ENCODE measurements at places on chromosomes 5 and 9. TPM values are rescaled to one million over a fixed set of nuclear protein-coding genes. Genes with fewer than 3 reads are reported as not detected.

Gene GRM6
- total RNA-seq = not detected

Gene FBLL1
- 0.36 TPM for total RNA-seq

Gene SPINK13
- not detected for total RNA-seq

Gene OR1N1
- total RNA-seq = not detected

Gene TEK
- total RNA-seq = 8.3 TPM

Gene FAM169A
- total RNA-seq = under 0.01 TPM

Gene ANGPTL2
- 72.5 TPM for total RNA-seq

Gene GFRA3
- not detected for total RNA-seq

Gene PAPPA
- total RNA-seq = 86.9 TPM

Gene RUSC2
- total RNA-seq = 28.6 TPM

Gene SLC6A7
- total RNA-seq = under 0.01 TPM

Gene SURF1
- 21.0 TPM for total RNA-seq

Gene PGM5
- total RNA-seq = 0.36 TPM

Gene ST8SIA4
- total RNA-seq = 1.4 TPM

Gene KIF4B
- not detected for total RNA-seq

Gene NRG2
- 0.72 TPM for total RNA-seq

Gene FGFR4
- 1.1 TPM for total RNA-seq

Gene NTNG2
- total RNA-seq = 13.0 TPM

Gene PCA3
- total RNA-seq = 0.36 TPM

Gene GPX3
- total RNA-seq = 8.8 TPM

Gene PLEKHG4B
- total RNA-seq = 0.36 TPM

Gene CATSPER3
- 0.36 TPM for total RNA-seq

Gene PAEP
- total RNA-seq = not detected

Gene RELL2
- total RNA-seq = 5.1 TPM

Gene MRPL22
- total RNA-seq = 17.4 TPM

Gene PTPRD
- total RNA-seq = 23.9 TPM

Gene ZNF189
- total RNA-seq = 17.7 TPM

Gene PPIP5K2
- total RNA-seq = 78.5 TPM

Gene OTP
- total RNA-seq = under 0.01 TPM

Gene TAF11L10
- total RNA-seq = not detected

Gene REEP2
- total RNA-seq = 2.2 TPM

Gene LVRN
- under 0.01 TPM for total RNA-seq

Gene IFNA21
- total RNA-seq = not detected

Gene FEM1C
- total RNA-seq = 17.1 TPM

Gene SHOC1
- total RNA-seq = under 0.01 TPM

Gene RAD50
- 39.4 TPM for total RNA-seq

Gene KCTD16
- total RNA-seq = 3.6 TPM

Gene GRHPR
- total RNA-seq = 165 TPM

Gene NXNL2
- total RNA-seq = 7.4 TPM

Gene FOXI1
- total RNA-seq = not detected

Gene PCDHA10
- 0.59 TPM for total RNA-seq

Gene PCDHGA1
- total RNA-seq = 1.1 TPM

Gene DMGDH
- total RNA-seq = 7.2 TPM

Gene SLC4A9
- total RNA-seq = not detected

Gene HTR4
- total RNA-seq = not detected

Gene BHMT
- total RNA-seq = not detected

Gene SLC46A2
- total RNA-seq = under 0.01 TPM

Gene GBA2
- 29.5 TPM for total RNA-seq

Gene CBY3
- not detected for total RNA-seq

Gene NSD1
- 53.2 TPM for total RNA-seq

Gene ZNF883
- 7.2 TPM for total RNA-seq

Gene CFAP77
- 0.36 TPM for total RNA-seq

Gene GAS1
- total RNA-seq = 107 TPM

Gene GPR21
- 1.4 TPM for total RNA-seq

Gene WNT8A
- not detected for total RNA-seq
